ENCODE measurements at places on chromosomes 1 and 21.
A peak's percentile ranks its signal among the peaks of the same experiment; 100 is the strongest.

GRCh38 chr1:34930702-34931071 lies 1.2 kb upstream of the DLGAP3 start:
- no peak for DNase-seq

DNA sequence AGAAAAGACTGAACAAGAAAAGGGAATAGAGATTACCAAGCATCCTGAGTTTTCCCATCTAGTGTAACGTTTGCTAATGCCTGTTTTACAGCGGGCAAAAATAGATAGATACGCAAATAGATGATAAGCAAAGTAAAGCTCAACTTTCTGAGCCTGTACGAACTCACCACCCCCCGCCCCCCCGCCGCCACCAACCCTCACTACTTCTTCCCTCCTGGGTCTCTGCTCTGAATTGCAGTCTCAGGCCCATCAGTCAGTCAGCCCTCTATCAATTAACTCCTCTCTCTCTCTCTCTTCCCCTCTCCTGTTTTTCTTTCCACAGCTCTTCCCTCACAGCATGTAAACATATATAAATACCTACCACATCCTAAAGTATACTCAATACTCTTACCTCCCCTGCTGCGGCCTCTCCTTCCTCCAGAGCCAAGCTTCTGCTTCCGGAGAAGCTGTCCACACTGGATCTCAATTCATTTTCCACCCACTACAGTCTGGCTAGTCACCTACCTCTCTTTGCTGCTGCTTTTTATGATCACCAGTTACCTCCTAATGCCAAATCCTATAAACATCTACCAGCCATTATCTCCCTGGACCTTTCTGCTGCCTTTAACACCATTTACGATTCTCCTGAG lies 64.6 kb downstream of the CAPN2 start:
- DNase-seq, result no peak

DNA sequence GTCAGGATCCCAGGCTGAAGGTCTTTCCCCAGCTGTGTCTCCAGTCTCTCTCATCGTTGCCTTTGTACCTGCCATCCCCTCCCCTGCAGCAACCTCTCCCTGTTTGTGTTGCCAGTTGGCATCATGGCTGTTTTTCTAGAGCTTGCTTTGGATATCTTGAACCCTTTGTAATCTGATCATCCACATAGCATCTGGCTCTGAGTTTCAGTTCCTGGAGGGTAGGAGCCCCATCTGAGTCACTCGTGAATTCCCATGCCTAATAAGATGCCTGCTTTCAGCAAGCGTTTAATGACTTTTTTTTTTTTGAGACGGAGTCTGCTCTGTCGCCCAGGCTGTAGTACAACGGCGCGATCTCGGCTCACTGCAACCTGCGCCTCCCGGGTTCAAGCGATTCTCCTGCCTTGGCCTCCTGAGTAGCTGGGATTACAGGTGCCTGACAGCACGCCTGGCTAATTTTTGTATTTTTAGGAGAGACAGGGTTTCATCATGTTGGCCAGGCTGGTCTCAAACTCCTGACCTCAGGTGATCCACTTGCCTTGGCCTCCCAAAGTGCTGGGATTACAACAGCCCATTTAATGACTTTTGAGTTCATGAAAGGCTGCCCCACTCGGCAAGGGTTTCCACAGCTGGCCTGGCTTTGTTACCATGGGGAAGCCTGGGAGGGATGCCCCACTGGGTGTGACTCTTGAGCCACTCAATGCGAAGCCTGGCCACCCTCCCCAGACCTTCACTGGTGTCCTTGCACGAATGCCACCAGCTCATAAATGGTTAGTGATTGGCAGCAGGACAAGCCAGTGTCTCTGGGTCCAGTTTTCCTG lies 11.9 kb downstream of the ALPL start:
- no peak for DNase-seq

DNA sequence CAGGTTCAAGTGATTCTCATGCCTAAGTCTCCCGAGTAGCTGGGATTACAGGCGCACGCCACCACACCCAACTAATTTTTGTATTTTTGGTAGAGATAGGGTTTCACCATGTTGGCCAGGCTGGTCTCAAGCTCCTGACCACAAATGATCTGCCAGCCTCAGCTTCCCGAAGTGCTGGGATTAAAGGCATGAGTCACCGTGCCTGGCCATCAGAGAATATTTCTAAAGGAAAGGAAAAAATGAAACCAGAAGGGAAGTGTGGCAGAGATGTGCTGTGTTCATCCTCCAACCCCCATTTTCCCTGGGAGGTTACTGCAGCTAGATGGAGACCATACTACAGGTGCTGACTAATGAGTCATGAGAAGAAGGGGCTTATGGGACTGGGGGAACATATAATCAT lies 964.1 kb downstream of the TTLL7 start:
- no peak for DNase-seq

DNA sequence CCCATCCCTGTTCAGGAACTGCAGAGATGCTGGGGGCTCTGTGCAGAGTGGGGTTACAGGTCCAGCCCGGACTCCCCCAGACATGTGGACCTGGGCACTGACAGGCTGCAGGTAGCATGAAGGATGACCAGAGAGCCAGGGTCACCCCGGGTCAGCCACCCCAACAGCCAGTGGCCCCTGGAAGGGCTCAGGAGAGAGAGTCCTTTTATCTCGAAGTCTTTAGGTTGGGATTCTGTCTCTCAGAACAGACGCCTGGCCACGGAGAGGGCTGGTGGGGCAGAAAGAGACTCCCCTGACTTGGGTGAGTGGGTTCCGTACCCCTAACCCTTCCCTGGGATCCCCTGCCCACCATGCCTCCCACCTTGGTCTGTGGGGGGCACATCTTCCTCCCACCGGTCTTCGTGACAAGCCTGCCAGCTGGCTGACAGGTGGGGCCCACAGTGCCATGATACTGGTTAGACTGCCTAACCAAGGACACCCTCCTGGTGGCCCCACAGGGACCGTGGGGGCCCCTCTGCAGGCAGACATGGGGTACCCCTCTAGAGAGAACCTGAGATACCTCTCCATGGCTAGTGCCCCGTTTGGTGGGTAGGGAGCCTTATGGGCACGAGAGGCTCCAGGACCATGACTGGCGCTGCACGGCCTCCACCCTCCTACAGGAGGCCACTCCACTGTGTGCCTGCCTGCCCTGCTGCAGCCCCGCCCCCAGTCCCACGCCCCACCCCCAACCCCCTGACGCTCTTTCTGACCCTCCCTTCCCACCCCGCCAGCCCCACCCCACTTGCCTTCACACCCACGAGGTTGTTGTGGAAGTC lies 24.2 kb downstream of the WNT9A start:
- DNase-seq, result peak; percentile 74

GRCh38 chr1:42734201-42735035 lies 5.6 kb downstream of the CLDN19 start:
- no peak for DNase-seq

DNA sequence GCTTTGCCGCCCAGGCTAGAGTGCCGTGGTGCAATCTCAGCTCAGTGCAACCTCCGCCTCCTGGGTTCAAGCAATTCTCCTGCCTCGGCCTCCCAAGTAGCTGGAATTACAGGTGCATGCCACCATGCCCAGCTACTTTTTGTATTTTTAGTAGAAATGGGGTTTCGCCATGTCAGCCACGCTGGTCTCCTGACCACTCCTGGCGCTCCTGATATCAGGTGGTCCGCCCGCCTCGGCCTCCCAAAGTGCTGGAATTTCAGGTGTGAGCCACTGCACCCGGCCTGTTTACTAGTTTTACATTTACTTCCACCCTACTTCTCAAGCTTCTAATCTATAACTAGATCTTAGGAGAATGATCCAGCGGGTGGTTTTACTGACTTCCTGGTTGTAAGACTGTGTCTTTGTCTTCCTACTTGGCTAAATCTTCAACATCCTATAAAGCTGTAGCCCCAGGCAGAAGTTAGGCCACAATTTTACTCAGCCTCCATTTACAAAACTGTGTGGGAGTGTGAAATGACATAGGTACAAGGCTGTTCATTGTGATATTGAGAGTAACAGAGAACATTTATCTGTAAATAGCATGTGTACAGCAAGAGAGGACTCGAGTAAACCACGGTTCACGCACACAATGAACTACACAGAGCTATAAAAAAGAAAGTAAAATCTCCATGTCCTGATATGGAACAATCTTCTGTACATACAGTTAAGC lies 9.6 kb upstream of the POU2F1 start:
- no peak for DNase-seq

GRCh38 chr1:25033030-25033827 lies 103.2 kb upstream of the RUNX3 start:
- DNase-seq, result no peak

DNA sequence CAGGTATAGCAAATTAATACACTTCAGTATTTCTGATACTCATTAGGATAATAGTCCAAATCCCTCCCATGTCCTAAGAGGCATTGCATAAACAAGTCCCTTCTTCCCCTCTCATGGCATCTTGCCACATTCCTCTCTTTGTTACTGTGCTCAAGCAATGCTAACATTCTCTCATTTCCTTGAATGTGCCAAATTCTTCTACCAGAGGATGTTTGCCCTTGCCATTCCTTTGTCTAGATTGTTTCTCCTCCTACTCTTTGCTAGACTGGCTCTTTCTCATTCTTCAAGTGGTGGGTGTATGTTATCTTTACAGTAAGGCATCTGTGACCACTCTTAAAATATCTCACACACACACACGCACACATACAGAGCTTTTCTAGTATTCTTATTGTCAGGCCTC lies 621.0 kb upstream of the CXADR start:
- DNase-seq, result no peak

GRCh38 chr1:238826891-238827290 lies 559.5 kb upstream of the CHRM3 start:
- no peak for DNase-seq

- no peak for DNase-seq
Measured at GRCh38 chr1:81682490-81682889, 118.2 kb upstream of the ADGRL2 start.

DNA sequence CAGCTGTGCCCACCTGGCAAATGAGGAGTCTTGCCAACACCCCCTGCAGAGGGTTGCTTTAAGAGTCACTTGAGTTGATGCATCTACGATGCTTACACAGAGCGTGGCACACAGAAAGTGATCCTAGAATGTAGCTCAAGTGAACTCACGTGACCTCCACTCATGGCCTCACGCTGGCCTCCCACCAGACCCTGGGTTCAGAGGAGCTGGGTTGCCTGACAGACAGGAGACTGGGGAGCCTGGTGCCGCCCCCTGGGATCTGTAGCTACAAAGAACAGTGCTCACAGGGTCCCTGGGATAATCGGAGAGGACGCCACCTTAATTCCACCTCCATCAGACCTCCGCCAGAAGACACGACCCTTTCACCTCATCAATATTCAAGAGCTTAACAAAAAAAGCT lies 81.4 kb upstream of the CASZ1 start:
- no peak for DNase-seq

- no peak for DNase-seq
Measured at GRCh38 chr1:115829947-115830346, 11.0 kb downstream of the NHLH2 start.

DNA sequence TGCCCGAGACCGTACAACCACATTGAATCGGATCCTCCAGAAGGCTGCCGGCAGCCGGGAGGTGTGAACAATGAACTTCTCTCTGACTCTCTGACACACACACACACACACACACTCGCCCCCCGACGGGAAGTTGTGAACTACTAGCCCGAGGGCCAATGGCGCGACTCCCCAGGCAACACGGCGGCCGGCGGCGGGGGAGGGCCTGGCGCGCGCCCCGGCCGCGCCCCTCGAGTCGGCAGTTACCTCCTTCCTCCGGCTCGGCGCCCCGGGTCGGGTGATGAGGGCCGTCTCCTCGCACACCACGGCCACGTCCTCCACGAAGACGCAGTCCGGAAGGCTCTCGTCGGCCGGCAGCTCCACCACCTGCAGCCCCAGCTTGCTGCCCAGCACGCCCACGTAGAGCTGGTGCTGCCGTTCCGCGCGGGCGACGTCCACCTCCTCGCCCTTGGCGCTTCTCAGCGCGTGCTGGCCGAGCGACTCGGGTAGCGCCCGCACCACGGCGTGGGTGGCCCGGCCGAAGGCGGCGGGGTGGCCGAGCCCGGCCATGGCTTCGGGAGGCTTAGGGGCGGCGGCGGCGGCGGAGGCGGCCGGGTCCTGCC lies 361 bp downstream of the DDAH1 start:
- DNase-seq, result no peak

DNA sequence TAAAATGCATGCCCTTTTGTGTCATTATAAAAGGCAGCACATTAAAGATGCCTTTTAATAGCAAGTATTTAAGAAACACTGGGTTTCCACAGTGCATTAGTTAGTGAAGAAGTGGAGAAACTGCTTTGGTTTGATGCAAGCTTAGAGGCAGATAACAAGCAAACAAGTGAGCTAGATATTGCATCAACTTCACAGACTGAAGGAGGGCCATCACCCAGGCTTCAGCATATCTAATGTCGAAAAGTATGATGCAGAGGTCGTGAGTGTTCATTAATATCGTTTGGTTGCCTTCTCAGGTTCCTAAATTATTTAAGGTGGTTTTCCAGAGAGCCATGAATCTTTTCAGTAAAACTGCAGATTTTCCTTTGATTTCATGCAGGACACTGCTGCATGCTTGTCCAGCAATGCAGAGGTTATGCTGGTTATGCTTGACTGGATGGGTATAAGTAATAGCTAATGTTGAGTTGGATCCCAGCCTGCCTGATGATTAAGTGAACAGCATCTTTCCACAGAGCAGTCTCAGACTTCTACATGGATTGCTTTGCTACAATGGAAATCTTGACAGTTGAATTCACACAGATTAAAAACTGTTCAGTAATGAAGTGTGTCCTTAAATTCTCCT lies 69.7 kb upstream of the IPO9 start:
- DNase-seq, result no peak

- no peak for DNase-seq
Measured at GRCh38 chr1:55634516-55634915, 419.4 kb upstream of the USP24 start.

- no peak for DNase-seq
Measured at GRCh38 chr1:54095546-54096226, 42.3 kb downstream of the TCEANC2 start.

DNA sequence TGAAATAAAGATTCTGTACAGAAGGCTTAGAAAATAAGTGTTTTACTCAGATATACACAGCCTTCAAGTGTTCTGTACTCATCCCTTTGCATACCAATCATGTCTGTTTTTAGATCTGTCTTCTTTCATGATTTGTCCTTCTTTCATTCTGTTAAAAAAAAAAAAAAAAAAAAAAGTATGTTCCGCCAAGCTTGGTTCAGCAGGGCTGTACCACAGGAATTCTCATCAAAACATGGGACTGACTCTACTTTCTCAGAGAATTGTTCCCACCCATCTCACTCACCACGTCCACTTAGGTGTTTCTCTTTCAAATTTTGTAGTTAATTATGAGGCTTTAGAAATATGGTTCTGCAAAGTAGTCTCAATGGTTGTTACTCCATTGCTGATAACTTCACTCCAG lies 119.0 kb downstream of the AK5 start:
- no peak for DNase-seq

DNA sequence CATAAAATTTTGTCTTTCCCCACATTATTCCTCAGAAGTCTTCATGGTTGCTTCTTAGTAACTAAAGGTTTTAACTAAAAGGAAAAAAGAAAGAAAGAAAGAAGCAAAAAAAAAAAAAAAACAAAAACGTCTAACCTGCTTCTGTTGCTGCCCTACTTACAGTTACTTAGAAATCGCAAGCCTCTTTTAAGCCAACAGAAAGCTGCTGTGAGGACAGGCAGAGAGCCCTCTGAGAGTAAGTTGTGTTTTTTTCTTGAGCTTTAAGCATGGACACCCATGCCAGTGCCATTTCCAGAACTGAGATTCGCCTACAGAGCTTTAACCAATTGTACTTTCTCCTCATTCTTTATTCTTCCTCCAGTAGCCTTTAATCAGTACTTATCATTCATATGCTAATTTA lies 25.6 kb upstream of the RGS1 start:
- no peak for DNase-seq
